Endothelial cell of umbilical vein (primary cell): ENCODE measurements at places on chromosomes 13 and 19.

- no peak overlapping the region for H3K4me3 ChIP-seq
- no peaks in the 10 kb centered on the region for H3K4me1 ChIP-seq
- DNase-seq = no peak
- H3K27ac ChIP-seq = no peak overlapping the region
- H3K27me3 ChIP-seq = peaks cover 13% of the 10 kb centered on the region
These were observed 13.4 kb downstream of the RUBCNL start for GRCh38 chr13:46373623-46374022.

DNA sequence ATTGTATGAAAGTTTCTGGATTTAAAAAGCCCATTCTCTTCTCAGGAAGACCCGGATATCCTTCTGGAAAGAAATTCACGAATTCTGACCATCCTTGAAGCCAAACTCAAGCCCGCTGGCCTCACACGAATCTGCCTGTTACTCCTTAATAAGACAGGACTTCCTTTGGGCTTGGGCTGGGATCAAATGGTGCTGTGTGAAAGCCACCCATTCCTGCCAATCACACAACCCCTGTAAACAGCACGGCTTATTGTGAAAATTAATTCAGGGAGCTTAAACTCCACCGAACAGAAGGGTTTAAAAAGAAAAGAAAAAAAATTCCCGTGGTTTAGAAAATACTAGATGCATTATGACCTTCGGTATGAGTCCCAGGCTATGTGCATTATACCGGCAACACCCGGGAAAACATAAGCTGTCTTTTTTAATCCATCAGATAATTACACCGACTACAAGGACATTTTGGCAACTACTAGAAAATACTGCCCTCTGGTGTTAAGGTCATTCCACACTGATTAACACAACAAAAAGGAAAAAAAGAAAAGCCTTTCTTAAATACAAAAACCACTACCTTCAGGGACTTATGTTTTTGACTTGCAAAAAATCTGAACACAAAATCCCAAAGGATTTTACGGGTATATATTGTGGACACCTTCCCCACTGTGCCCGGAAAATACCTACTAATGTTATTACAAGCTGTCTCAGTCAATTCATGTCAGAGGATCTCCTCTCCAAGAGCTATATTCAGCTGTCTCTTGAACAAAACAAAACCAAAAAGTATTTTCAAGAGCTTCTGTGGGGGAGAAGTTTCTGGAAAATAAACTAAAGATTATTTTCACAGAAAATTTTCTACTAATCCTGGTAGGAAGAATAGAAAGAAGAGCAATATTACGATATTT lies 76.0 kb upstream of the LSM14A start:
- H3K36me3 ChIP-seq = no peaks in the 10 kb centered on the region
- H3K27me3 ChIP-seq = peaks cover 4% of the 10 kb centered on the region
- no peaks in the 10 kb centered on the region for H3K4me1 ChIP-seq
- no peak overlapping the region for H3K4me3 ChIP-seq
- DNase-seq = peak; percentile 59
- H3K27ac ChIP-seq = no peak overlapping the region

GRCh38 chr19:45069056-45069455 lies 7.2 kb downstream of the ZNF296 start:
- no peak overlapping the region for H3K27ac ChIP-seq
- H3K4me3 ChIP-seq = no peak overlapping the region
- no peaks in the 10 kb centered on the region for H3K4me1 ChIP-seq
- H3K27me3 ChIP-seq = no peaks in the 10 kb centered on the region
- no peak for DNase-seq

GRCh38 chr13:58633226-58633625 lies 1001.7 kb downstream of the PCDH17 start:
- H3K36me3 ChIP-seq = no peaks in the 10 kb centered on the region
- DNase-seq = no peak
- H3K4me3 ChIP-seq = no peak overlapping the region

DNA sequence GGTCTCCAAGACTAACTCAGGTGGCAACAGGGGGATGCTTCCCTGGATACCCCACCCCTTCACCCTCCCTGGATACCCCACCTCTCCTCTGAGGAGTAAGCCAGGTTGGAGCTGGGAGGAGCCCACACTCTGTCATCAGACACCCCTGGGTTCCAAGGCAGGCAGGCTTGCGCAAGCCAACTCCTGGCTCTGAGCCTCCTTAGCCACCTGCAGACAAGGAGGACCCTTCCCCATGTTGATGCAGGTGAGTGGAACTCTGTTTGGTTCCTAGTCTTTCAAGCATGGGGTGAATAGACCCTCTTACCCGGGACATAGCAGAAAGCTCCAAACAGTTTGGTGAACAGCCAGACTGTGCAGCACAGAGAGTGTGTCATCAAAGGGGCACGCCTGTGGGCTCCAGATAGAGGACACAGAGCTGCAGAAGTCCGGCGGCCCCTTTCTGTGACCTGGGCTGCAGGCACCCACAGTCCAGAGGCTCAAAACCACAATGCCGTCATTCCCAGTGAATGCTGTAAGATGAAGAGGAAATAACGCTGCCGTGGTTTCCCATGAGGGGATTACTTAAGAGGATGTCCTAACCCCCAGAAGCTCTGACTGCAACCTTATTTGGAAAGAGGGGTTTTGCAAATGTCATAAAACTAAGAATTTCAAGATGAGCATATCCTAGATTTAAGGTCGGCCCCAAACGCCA lies 12.1 kb upstream of the HAS1 start:
- H3K4me1 ChIP-seq = no peaks in the 10 kb centered on the region
- no peak for DNase-seq
- no peaks in the 10 kb centered on the region for H3K36me3 ChIP-seq
- H3K27me3 ChIP-seq = no peaks in the 10 kb centered on the region
- no peak overlapping the region for H3K27ac ChIP-seq

DNA sequence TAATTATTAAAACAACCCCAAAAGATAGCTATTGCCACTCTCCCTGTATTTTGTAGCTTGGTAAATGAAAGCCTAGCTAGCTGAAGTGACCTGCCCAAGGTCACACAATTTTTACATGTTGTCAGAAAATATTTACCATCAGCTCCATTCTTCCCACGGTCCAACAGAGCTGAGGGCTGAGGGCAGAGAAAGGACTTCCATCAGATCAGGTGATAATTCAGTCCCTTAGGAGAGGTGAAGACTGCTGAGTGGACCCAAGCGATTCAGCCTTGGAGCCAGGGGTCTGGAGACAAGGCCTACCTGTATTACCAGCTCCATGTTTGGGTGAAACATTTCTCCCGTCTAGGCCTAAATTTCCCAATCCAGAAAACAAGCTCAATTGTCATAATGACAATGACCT lies 149.5 kb upstream of the TSHZ3 start:
- H3K27me3 ChIP-seq = no peaks in the 10 kb centered on the region
- no peak overlapping the region for H3K27ac ChIP-seq
- H3K36me3 ChIP-seq = no peaks in the 10 kb centered on the region
- no peak overlapping the region for H3K4me3 ChIP-seq
- DNase-seq = no peak

- no peaks in the 10 kb centered on the region for H3K36me3 ChIP-seq
- peak; percentile 31 for DNase-seq
- H3K4me1 ChIP-seq = peaks cover 20% of the 10 kb centered on the region
- no peaks in the 10 kb centered on the region for H3K27me3 ChIP-seq
- peak overlapping the region; percentile 59 for H3K27ac ChIP-seq
These were observed 1.1 kb downstream of the PPP1R12C start for GRCh38 chr19:55116232-55116858.

DNA sequence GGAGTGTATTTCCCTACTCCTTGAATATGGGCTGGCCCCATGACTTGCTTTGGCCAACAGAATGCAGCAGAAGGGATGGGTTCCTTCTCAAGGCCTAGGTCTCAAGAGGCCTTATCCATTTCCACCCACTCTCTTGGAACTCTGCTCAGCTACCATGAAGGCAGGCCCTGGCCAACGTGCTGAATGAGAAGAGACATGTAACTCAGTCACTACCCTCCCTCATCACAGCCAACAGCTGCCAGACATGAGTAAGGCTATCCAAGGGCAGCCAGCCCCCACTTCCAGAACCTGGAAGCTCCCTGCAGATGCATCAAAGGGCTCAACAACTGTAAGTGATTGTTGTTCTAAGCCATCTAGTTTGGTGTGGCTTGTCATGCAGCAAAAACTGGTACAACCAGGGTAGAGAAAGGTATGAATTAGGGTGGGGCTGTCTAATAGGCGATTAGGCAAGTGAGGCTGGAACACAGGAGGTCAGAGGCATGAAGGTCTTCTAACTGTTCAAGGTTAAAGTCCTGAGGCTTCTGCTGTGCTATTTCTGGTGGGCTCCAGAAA lies 1.4 kb upstream of the RASL11A start:
- no peaks in the 10 kb centered on the region for H3K36me3 ChIP-seq
- H3K27me3 ChIP-seq = peaks cover 4% of the 10 kb centered on the region
- DNase-seq = no peak
- H3K4me1 ChIP-seq = peaks cover 16% of the 10 kb centered on the region
- H3K4me3 ChIP-seq = no peak overlapping the region

DNA sequence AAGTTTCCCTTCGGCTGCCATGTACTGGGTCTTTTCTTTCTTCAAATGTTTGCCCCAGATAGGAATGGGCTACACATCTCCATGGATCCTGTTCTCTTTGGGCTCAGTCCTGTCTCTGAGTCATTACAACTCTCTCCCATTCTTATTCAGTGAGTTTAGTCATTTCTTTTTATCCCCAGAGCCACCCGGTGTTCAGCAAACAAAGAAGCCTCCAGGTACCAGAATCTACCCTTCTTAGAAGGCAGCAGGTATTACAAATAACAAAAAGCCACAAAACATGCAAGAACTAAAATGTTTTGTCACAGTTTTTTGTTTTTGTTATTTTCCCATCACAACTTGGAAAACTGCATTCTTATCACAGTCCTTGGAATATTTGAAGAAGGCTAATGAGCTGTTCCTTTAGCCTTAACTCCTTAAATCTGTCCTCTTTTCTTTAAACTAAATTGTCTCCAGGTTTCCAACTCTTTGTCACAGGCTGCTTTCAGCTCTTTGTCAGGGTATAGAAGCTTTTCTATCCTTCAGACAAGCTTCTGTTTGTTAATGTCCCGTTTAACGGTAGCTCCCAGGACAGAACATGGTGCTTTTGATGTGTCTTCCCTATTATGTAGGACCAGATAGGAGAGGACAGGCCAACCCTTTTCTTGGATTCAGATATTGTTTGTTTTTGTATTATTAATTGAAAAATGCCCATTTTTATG lies 215.5 kb upstream of the HTR2A start:
- H3K4me3 ChIP-seq = no peak overlapping the region
- DNase-seq = no peak
- H3K27ac ChIP-seq = no peak overlapping the region
- no peaks in the 10 kb centered on the region for H3K27me3 ChIP-seq
- H3K36me3 ChIP-seq = no peaks in the 10 kb centered on the region
- no peaks in the 10 kb centered on the region for H3K4me1 ChIP-seq
